Effector memory CD8-positive, alpha-beta T cell (primary cell): ENCODE measurements at places on chromosomes 13 and 19.
A peak's percentile ranks its signal among the peaks of the same experiment; 100 is the strongest.

- peaks cover 12% of the 10 kb centered on the region for H3K4me1 ChIP-seq
- peak overlapping the region; percentile 65 for H3K27ac ChIP-seq
- H3K27me3 ChIP-seq, result peaks cover 20% of the 10 kb centered on the region
- no peaks in the 10 kb centered on the region for H3K36me3 ChIP-seq
- no peak for DNase-seq
Observed at GRCh38 chr13:57629821-57630235, 1.7 kb upstream of the PCDH17 start.

GRCh38 chr19:22783651-22784410 lies at the start of gene ZNF99:
Gene ZNF99, minus strand, starts transcription at chr19:22784151. Its CDS starts 135 bp downstream, at chr19:22784016.
- H3K27me3 ChIP-seq, result no peaks in the 10 kb centered on the region
- no peaks in the 10 kb centered on the region for H3K36me3 ChIP-seq
- H3K4me3 ChIP-seq, result no peak within 1 kb of the TSS
- no peaks in the 10 kb centered on the region for H3K4me1 ChIP-seq
- DNase-seq, result no peak

DNA sequence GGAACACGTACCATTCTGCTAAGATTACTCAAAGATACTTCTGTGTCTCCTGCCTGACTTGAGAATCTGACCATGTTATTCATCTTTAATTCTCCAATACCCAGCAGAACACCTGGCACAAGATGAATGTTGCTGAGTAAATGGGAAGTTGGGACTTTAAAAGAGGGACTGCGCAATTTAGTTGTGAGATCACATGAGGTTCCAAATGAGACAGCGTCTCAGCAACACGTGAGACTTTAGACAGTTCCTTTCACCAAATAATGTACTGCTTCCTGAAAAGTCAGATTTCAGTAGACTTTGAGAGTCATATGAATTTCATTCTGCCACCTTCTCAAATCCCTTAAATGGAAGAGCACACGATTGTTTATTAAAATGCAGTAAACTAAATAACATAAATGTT lies 36.7 kb downstream of the DOCK9 start:
- no peak overlapping the region for H3K4me3 ChIP-seq
- H3K27ac ChIP-seq, result no peak overlapping the region
- peaks cover 14% of the 10 kb centered on the region for H3K4me1 ChIP-seq
- DNase-seq, result no peak
- no peaks in the 10 kb centered on the region for H3K36me3 ChIP-seq

- H3K4me1 ChIP-seq, result peaks cover 6% of the 10 kb centered on the region
- no peak overlapping the region for H3K27ac ChIP-seq
- no peaks in the 10 kb centered on the region for H3K36me3 ChIP-seq
- no peaks in the 10 kb centered on the region for H3K27me3 ChIP-seq
Observed at GRCh38 chr13:46354156-46355087, 32.6 kb downstream of the RUBCNL start.

- H3K4me3 ChIP-seq, result no peak overlapping the region
- peak overlapping the region; percentile 2 for H3K27ac ChIP-seq
- no peaks in the 10 kb centered on the region for H3K27me3 ChIP-seq
- peaks cover 2% of the 10 kb centered on the region for H3K36me3 ChIP-seq
- DNase-seq, result no peak
Observed at GRCh38 chr13:99064624-99065234, 86.9 kb upstream of the DOCK9 start.

DNA sequence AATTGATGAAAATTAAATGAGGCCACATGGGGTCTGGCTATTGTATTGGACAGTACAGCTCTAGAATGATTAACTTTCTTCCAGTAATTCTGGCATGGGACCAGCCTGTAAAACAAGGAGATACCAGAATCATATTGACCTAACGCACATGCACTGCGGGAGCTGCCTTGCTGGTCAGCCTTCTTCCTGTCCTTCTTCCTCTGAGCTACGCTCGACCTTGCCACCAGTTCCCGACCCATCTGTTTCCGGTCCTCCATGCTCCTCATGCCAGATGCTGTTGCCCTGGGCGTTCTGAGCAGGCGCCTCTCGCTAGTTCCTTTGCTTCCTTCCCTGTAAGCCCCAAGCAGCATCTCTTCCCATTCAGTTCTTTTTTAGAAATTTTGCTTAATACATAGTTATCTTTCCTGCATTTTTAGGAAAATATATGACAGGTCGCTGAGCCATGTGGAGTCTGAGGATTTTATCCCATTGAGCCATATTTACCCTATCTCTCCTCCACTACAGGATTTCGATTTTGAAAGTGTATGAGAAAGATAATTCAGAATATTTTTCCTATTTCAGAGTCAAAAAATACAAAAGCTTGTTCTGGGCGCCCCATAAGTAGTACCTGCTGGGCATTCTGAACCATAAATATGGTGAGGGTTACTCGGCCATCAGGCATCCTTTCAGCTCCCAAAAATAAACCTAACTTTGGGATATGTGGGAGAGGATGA lies 38.6 kb downstream of the TNFRSF19 start:
- DNase-seq, result no peak
- H3K4me1 ChIP-seq, result peaks cover 2% of the 10 kb centered on the region
- H3K27me3 ChIP-seq, result peaks cover 54% of the 10 kb centered on the region

GRCh38 chr19:16458391-16459341 lies 13.1 kb downstream of the EPS15L1 start:
- no peak overlapping the region for H3K27ac ChIP-seq
- H3K36me3 ChIP-seq, result peaks cover 14% of the 10 kb centered on the region
- H3K4me1 ChIP-seq, result peaks cover 65% of the 10 kb centered on the region

GRCh38 chr19:39402346-39403300 lies 4.0 kb upstream of the ZFP36 start:
- peaks cover 59% of the 10 kb centered on the region for H3K4me1 ChIP-seq
- peak; percentile 77 for DNase-seq
- peaks cover 84% of the 10 kb centered on the region for H3K36me3 ChIP-seq
- H3K4me3 ChIP-seq, result peak overlapping the region; percentile 87
- no peaks in the 10 kb centered on the region for H3K27me3 ChIP-seq

DNA sequence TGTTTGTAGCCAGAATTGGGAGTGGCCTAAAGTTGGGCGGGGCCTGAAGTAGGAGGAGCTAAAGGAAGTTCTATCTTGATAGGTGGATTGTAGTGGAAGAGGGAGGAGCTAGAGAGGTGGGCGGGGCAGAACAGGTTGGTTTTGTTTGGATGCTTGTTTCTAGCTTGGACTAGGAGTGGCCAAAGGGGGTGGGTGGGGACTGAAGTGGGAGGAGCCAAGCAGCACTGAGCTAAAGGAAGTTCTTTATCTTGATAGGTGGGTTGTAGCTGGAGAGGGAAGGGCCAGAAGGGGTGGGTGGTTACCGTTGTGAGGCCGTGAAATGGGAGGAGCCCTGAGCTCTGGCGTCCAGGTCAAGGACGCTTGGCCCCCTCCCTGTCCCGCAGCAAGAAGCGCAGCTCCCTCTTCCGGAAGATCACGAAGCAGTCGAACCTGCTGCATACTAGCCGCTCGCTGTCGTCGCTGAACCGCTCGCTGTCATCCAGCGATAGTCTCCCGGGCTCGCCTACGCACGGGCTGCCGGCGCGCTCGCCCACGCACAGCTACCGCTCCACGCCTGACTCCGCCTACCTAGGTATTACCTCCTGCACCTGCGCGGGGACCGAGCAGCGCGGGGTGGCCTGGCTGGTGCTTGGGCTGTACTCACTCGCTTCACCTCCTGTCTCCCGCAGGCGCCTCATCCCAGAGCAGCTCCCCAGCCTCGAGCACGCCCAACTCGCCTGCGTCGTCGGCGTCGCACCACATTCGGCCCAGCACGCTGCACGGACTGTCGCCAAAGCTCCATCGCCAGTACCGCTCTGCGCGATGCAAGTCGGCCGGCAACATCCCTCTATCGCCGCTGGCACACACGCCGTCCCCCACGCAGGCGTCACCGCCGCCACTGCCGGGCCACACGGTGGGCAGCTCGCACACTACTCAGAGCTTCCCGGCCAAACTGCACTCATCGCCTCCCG lies 8.0 kb downstream of the DNASE2 start:
- peaks cover 2% of the 10 kb centered on the region for H3K4me1 ChIP-seq
- H3K27me3 ChIP-seq, result no peaks in the 10 kb centered on the region
- H3K4me3 ChIP-seq, result peak overlapping the region; percentile 68
- no peak overlapping the region for H3K27ac ChIP-seq

DNA sequence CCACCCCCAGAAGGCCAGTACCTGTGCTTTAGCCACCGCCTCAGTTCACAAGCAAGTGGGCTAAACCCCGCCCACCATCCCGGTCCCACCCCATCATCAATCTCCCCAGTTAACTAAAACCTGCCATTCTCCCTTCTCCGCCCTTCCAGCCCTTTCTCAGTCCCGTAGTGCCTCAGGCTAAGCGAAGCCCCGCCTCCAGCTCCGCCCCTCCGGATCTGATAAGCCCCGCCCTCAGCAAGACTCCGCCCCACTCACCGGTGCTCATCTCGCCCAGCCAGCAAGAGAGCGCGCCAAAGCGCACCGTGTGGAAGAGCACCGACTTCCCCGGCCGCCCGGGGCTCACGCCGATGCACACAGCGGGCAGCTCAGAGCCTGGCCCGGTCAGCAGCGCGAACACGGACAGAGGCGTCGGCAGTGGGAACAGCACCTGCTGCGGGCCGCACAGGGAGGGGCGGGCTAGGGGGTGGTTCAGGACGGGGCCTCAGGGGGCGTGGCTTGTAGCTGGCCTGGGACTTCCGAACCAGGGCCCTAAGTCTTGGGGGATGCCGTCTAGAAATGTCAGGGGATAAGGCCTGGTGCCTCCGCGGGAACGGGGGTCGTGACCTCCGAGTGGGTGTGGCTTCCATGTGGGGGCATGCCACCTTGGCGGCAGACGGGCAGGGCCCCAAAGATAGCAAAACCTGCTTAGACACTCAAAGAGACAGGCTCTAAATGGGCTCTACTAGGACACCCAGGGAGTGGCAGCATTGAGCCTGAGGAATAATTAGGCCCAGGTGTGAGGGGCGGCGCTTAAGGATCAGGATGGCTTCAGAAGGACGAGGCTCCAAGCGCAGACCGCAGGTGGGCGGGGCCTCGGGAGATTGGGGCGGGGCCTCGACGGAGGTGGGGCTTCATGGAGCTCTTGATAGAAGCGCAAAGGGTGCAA lies 21.4 kb downstream of the MAP4K1 start:
- no peak for DNase-seq
- H3K27me3 ChIP-seq, result no peaks in the 10 kb centered on the region
- H3K27ac ChIP-seq, result no peak overlapping the region
- H3K4me1 ChIP-seq, result no peaks in the 10 kb centered on the region
- H3K36me3 ChIP-seq, result peaks cover 61% of the 10 kb centered on the region

GRCh38 chr13:67946131-67946530 lies 716.0 kb upstream of the PCDH9 start:
- no peaks in the 10 kb centered on the region for H3K4me1 ChIP-seq
- H3K36me3 ChIP-seq, result no peaks in the 10 kb centered on the region
- H3K27ac ChIP-seq, result no peak overlapping the region
- H3K27me3 ChIP-seq, result no peaks in the 10 kb centered on the region
- DNase-seq, result no peak

GRCh38 chr19:33621811-33622504 lies at the start of gene CHST8:
Gene CHST8, plus strand, starts transcription at chr19:33621953. Its CDS starts 67,309 bp downstream, at chr19:33689262.
- H3K27me3 ChIP-seq, result peaks cover 73% of the 10 kb centered on the region
- DNase-seq, result no peak
- H3K27ac ChIP-seq, result no peak within 1 kb of the TSS
- H3K36me3 ChIP-seq, result no peaks in the 10 kb centered on the region
- H3K4me3 ChIP-seq, result no peak within 1 kb of the TSS

GRCh38 chr19:17848595-17849292 lies 962 bp upstream of the JAK3 start:
- H3K27me3 ChIP-seq, result no peaks in the 10 kb centered on the region
- H3K27ac ChIP-seq, result peak overlapping the region; percentile 91
- H3K36me3 ChIP-seq, result peaks cover 33% of the 10 kb centered on the region
- DNase-seq, result no peak
- peak overlapping the region; percentile 89 for H3K4me3 ChIP-seq
- peaks cover 59% of the 10 kb centered on the region for H3K4me1 ChIP-seq

DNA sequence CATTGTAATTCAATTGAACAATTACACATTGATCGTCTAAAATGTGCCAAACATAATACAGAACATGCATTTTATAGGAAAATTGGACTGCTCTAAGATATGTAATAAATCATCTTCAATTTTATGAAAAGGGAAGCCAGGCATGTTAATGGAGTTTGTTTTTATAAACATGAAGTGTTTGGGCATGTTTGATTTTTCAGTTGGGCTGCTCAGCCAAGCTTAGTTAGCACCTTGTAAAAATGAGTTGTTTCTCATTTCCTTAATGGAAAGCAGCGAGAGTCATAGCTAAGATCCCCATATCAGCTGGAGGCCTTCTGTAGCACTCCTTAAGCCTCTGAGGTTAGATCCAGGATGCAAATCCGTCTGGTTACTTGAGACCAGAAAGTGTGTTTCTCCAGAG lies 422.3 kb downstream of the SPRY2 start:
- H3K36me3 ChIP-seq, result no peaks in the 10 kb centered on the region
- H3K4me1 ChIP-seq, result no peaks in the 10 kb centered on the region
- DNase-seq, result no peak

- H3K36me3 ChIP-seq, result peaks cover 31% of the 10 kb centered on the region
- DNase-seq, result no peak
- peak overlapping the region; percentile 98 for H3K4me3 ChIP-seq
- H3K27ac ChIP-seq, result peak overlapping the region; percentile 97
Observed at GRCh38 chr13:44573790-44574465, 2.2 kb downstream of the TSC22D1 start.

- no peak overlapping the region for H3K4me3 ChIP-seq
- H3K27ac ChIP-seq, result no peak overlapping the region
- no peak for DNase-seq
- no peaks in the 10 kb centered on the region for H3K36me3 ChIP-seq
- no peaks in the 10 kb centered on the region for H3K4me1 ChIP-seq
Observed at GRCh38 chr13:86003029-86003428, 203.8 kb upstream of the SLITRK6 start.

DNA sequence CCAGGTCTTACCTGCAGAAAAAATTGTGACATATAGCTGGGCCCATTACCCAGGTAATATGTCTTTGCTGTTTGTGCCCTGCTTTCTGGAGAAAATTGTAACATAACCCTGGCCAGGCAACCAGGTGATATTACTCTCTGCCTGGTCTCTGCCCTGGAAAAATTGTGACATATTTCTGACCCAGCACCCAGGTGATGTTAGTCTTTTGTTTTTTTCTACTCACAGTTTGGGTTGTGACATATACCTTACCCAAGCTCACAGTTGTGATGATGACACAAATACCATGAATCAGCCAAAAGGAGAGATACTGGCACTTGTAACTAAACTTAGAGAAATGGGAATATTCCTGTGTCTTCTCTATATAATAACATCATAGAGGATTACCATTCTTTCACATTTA lies 6.5 kb upstream of the ZNF726 start:
- H3K4me3 ChIP-seq, result no peak overlapping the region
- H3K27me3 ChIP-seq, result no peaks in the 10 kb centered on the region
- no peaks in the 10 kb centered on the region for H3K36me3 ChIP-seq
- no peaks in the 10 kb centered on the region for H3K4me1 ChIP-seq

- H3K27ac ChIP-seq, result no peak overlapping the region
- DNase-seq, result no peak
- H3K4me3 ChIP-seq, result no peak overlapping the region
- H3K36me3 ChIP-seq, result no peaks in the 10 kb centered on the region
- peaks cover 12% of the 10 kb centered on the region for H3K27me3 ChIP-seq
- H3K4me1 ChIP-seq, result no peaks in the 10 kb centered on the region
Observed at GRCh38 chr13:45456196-45456972, 8.4 kb upstream of the COG3 start.

GRCh38 chr13:49042476-49042875 lies 66.8 kb downstream of the FNDC3A start:
- H3K4me3 ChIP-seq, result no peak overlapping the region
- H3K27ac ChIP-seq, result no peak overlapping the region
- H3K27me3 ChIP-seq, result no peaks in the 10 kb centered on the region
- DNase-seq, result no peak
- H3K36me3 ChIP-seq, result peaks cover 3% of the 10 kb centered on the region
